GM12878 (cell line): ENCODE measurements at places on chromosomes 2 and 18. TPM values are rescaled to one million over a fixed set of nuclear protein-coding genes. Genes with fewer than 3 reads are reported as not detected.

Gene TSPYL6
- not detected in 2 replicates for total RNA-seq

DNA sequence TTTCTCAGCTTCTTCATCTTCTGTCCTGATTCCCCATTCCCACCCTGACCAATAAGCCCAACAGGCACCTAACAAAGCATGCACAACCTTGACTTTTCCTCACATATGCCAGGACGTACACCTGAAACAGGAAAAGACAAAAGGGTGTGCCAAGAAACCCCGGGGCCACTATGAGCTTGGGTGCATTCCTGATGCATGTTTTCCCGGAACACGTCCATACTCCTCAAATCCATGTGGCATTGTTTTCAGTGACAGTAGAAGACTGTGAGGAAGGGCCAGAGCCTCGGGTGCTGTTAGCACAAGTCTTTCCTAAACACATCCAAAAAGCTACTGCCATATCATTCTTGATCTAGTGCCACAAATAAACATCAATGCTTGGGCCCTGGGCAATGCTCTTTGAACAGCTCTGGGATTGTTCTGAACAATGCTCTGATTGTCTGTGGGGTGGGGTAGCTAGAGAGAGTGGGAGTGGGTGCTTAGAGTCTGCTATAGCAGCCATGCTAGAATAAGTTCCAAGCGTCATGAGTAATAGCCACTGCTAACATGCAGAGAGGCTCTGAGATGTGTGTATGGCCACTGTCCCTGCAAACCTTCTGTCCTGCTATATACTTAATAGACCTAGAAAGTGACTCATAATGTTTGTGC, 181.7 kb upstream of the CRIM1 start:
- no peak overlapping the region for H3K4me3 ChIP-seq
- H3K27ac ChIP-seq: no peak overlapping the region
- H3K4me1 ChIP-seq: no peaks in the 10 kb centered on the region
- H3K27me3 ChIP-seq: no peaks in the 10 kb centered on the region

GRCh38 chr18:54906331-54907185, 52.7 kb downstream of the CCDC68 start:
- no peak overlapping the region for H3K27ac ChIP-seq
- H3K27me3 ChIP-seq: no peaks in the 10 kb centered on the region
- no peaks in the 10 kb centered on the region for H3K4me1 ChIP-seq
- no peak for DNase-seq
- no peak overlapping the region for H3K4me3 ChIP-seq

Gene CNRIP1
- total RNA-seq: not detected in 2 replicates

Gene DNAH6
- total RNA-seq: 0.31 and 0.35 TPM in 2 replicates

Gene ANKRD29
- 1.4 and 1.7 TPM in 2 replicates for total RNA-seq

- no peaks in the 10 kb centered on the region for H3K36me3 ChIP-seq
- H3K27ac ChIP-seq: no peak overlapping the region
- DNase-seq: no peak
- H3K4me3 ChIP-seq: no peak overlapping the region
- no peaks in the 10 kb centered on the region; the same call in 1 of the 2 replicates for H3K4me1 ChIP-seq
- H3K27me3 ChIP-seq: no peaks in the 10 kb centered on the region
These were observed 36.2 kb downstream of the SPATS2L start for GRCh38 chr2:200342654-200343053.

- no peaks in the 10 kb centered on the region for H3K36me3 ChIP-seq
- H3K27ac ChIP-seq: no peak within 1 kb of the TSS
- H3K4me3 ChIP-seq: no peak within 1 kb of the TSS
- no peaks in the 10 kb centered on the region for H3K4me1 ChIP-seq
- H3K27me3 ChIP-seq: peaks cover 49% of the 10 kb centered on the region
These were observed at the start of gene SIX2 for GRCh38 chr2:45009303-45009927. Gene SIX2 (minus strand): TSS chr2:45009452. CDS start chr2:45009110, 342 bp downstream.

Gene CHRNG
- not detected in 2 replicates for total RNA-seq

GRCh38 chr2:220466251-220466691, 838.8 kb downstream of the SLC4A3 start:
- DNase-seq: no peak
- no peaks in the 10 kb centered on the region for H3K36me3 ChIP-seq
- H3K27ac ChIP-seq: no peak overlapping the region
- no peak overlapping the region for H3K4me3 ChIP-seq

DNA sequence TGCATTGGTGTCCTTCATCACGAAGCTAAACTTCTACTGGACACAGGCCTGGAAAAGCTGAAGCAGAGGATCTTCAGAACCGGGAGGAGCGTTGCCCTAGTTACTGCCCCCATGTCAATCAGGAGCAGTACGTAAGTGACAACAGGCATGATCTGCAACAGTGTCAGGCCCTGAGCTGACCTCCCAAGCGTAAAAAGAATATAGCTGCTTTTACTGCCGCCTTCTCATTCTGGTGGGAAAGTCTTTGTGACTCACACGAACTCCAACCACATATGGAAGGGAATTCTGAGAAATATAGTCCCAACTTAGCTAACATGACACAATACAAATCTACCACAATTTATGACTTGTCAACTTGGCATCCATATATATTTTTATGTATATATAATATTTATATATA, 1007.7 kb upstream of the CDH2 start:
- DNase-seq: no peak
- no peak overlapping the region for H3K27ac ChIP-seq
- no peaks in the 10 kb centered on the region for H3K36me3 ChIP-seq
- no peaks in the 10 kb centered on the region for H3K4me1 ChIP-seq

DNA sequence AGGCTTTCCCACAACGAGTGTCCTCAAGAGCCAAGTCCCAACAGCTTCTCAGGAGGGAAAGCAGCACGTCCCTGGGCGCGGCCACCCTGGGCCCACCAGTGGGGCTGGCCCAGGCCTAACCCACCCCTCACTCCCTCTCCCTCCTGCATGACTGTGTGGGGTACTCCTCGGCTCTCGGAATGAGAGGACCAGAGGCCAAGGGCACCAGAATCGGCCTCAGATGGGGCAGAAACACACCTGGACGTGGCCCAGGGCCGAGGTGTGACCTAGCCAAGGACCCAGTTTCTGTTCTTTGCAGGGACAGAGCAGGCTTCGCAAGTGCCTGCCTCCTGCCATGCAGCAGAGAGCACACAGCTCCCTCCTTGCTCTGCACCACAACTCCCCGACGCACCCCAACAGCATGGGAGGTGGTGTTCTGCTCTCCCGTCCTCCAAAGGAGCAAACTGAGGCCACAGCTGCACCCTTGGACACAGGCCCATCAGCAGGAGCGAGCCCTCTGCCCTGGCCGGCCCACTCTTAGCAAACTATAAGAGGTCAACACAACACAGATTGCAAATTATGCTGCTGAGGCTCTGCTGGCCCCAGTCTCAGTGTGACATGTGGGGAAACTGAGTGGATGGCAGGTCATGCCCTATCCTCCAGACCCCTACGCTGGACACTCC, 19.7 kb downstream of the HS6ST1 start:
- no peaks in the 10 kb centered on the region for H3K27me3 ChIP-seq
- no peaks in the 10 kb centered on the region for H3K4me1 ChIP-seq
- no peak overlapping the region for H3K27ac ChIP-seq
- H3K4me3 ChIP-seq: no peak overlapping the region
- H3K36me3 ChIP-seq: no peaks in the 10 kb centered on the region
- no peak for DNase-seq

Gene MORN2
- total RNA-seq: 2.3 and 3.5 TPM in 2 replicates

DNA sequence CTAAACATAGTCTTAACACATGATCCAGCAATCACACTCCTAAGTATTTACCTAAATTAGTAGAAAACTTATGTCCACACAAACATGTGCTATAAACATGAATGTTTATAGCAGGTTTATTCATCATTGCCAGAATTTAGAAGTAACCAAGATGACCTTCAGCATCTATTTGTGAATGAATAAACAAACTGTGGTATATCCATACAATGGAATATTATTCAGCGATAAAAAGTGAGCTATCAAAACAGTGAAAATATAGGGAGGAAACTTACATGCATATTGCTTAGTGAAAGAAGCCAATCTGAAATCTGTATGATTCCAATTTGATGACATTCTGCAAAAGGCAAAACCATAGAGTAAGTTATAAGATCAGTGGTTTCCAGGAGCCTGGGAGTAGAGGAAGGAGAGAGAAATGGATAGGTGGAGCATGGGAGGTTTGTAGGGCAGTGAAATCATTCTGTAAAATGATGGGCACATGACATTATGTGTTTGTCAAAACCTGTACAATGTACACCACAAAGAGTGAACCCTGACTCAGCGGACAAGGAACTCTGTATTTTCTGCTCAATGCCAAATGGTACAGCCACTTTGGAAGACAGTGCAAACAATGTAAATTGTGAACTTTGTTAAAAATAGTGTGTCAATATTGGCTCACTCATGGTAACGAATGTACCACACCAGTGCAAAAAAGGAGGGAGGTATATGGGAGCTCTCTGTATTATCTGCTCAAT, 61.9 kb upstream of the IGFBP2 start:
- H3K27ac ChIP-seq: no peak overlapping the region
- H3K36me3 ChIP-seq: no peaks in the 10 kb centered on the region
- H3K4me1 ChIP-seq: no peaks in the 10 kb centered on the region
- H3K4me3 ChIP-seq: no peak overlapping the region
- no peaks in the 10 kb centered on the region; the same call in 1 of the 2 replicates for H3K27me3 ChIP-seq
- no peak for DNase-seq

Gene TMEM247
- not detected in 2 replicates for total RNA-seq

Gene PPP1R1C
- not detected in 2 replicates for total RNA-seq

Gene TTR
- 0.93 and 1.2 TPM in 2 replicates for total RNA-seq

DNA sequence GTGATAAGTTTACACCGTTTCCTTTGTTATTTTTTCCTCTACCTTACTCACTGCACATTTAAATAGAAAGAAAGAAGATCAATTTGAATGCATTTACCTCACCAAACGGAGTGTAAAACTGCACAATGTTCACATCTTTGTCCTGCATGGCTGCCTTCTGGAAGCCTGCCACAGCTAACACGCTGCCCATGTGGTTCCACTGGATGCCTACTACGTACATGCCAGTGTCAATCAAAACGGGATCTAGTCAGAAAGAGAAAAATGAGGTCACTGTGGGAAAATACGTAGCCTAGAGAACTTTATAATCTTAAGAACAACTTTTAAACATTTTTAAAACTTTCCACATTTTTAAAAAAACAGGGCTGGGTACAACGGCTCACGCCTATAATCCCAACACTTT, 16.4 kb downstream of the WDR35 start:
- H3K27ac ChIP-seq: no peak overlapping the region
- H3K36me3 ChIP-seq: no peaks in the 10 kb centered on the region; the same call in 1 of the 2 replicates
- H3K27me3 ChIP-seq: no peaks in the 10 kb centered on the region
- DNase-seq: no peak
- H3K4me3 ChIP-seq: no peak overlapping the region

Gene UGT1A4
- 0.21 TPM in 1 of 2 replicates, not detected in the other for total RNA-seq

Gene MARCHF4
- total RNA-seq: not detected in 2 replicates

Gene NTSR2
- total RNA-seq: not detected in 2 replicates

GRCh38 chr2:238761868-238762267, 86.0 kb upstream of the TWIST2 start:
- H3K36me3 ChIP-seq: no peaks in the 10 kb centered on the region
- no peak overlapping the region for H3K27ac ChIP-seq
- no peaks in the 10 kb centered on the region for H3K4me1 ChIP-seq
- no peak overlapping the region for H3K4me3 ChIP-seq
- H3K27me3 ChIP-seq: no peaks in the 10 kb centered on the region

- DNase-seq: no peak
- H3K4me1 ChIP-seq: peaks cover 2% of the 10 kb centered on the region
- no peak overlapping the region for H3K27ac ChIP-seq
These were observed 90.2 kb downstream of the BCL11A start for GRCh38 chr2:60463249-60463648.

- H3K27ac ChIP-seq: no peak overlapping the region
- no peaks in the 10 kb centered on the region for H3K4me1 ChIP-seq
- H3K27me3 ChIP-seq: no peaks in the 10 kb centered on the region
- no peak for DNase-seq
- H3K36me3 ChIP-seq: no peaks in the 10 kb centered on the region
These were observed 40.6 kb upstream of the EPAS1 start for GRCh38 chr2:46256563-46257142.

DNA sequence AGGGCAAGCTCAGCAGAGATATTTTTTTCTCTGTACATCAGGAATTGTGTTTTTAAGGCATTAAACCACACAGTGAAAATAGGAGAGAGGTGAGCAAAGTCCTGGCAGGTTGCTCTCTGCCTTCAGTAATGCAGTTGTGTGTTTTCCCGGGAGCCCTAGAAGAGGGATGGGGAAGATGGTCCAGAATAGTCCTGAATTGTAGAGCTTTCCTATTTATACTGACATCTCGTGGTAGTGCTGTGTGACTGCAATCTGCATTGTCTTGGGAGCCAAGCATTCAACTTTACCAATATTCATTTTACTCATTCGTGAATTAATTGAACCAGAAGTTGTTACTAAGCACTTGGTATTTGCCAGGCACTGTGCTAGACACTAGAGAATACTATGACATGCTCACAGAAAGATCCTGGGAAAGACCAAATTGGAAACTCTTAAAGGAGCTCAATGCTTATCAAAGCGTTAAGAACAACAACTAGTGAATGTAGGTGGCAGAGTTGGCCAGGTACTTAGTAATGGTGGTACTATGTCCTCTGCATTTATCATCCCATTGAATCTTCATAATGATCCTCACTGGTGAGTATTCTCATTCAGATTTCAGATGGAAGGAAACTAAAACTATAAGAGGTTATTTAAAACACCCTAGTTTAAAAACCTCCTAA, 214.6 kb downstream of the TRIB2 start:
- no peak for DNase-seq
- H3K27me3 ChIP-seq: no peaks in the 10 kb centered on the region; the same call in 1 of the 2 replicates

Gene PLB1
- 0.21 and 0.36 TPM in 2 replicates for total RNA-seq

- H3K4me1 ChIP-seq: no peaks in the 10 kb centered on the region
- no peak for DNase-seq
- H3K4me3 ChIP-seq: no peak overlapping the region
- H3K36me3 ChIP-seq: no peaks in the 10 kb centered on the region
- peaks cover 2% of the 10 kb centered on the region; the same call in 1 of the 2 replicates for H3K27me3 ChIP-seq
These were observed 87.8 kb downstream of the LYPD1 start for GRCh38 chr2:132581991-132582738.

GRCh38 chr2:25817630-25818029, 60.7 kb downstream of the ASXL2 start:
- peak overlapping the region; percentile 44; the same call in 1 of the 2 replicates for H3K27ac ChIP-seq
- H3K4me3 ChIP-seq: 0 out of 2 replicates have a peak overlapping the region, but pooled peaks have one; percentile 22
- H3K27me3 ChIP-seq: no peaks in the 10 kb centered on the region
- peaks cover 12% of the 10 kb centered on the region for H3K4me1 ChIP-seq
- DNase-seq: peak; percentile 38

GRCh38 chr2:112024231-112024630, 30.8 kb upstream of the TMEM87B start:
- no peaks in the 10 kb centered on the region for H3K27me3 ChIP-seq
- DNase-seq: no peak
- H3K27ac ChIP-seq: no peak overlapping the region

DNA sequence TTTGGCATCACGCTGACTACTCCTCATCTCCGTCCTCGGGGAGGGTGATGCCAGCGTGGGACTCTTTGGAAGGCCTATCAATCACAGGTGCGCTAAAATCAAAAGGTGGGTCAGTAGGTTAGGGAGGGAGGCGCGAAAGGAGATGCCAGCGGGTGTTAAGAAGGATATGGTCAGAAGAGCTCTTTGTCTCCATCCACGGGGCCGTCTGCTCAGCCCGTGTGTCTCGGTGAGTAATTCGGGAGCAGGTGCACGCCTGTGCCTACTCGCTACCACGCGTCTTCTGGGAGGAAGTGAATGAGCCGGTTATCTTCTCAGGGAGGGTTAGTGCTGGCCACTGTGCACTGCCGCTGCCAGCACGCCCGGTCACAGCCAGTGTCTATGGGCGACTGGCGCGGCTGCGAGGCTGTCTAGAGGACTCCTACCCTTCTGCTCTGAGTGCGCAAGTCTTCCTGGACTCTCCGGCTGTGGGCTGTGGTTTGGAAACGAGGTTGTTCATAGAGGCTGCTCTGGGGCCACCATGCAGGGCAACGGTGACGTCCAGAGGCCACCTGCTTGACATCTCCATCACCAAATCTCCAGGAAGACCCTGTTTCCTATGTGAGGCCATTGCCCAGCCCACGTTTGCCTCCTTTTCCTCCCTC, 153.4 kb downstream of the MBP start:
- H3K4me1 ChIP-seq: peaks cover 21% of the 10 kb centered on the region
- H3K27ac ChIP-seq: no peak overlapping the region
- H3K4me3 ChIP-seq: no peak overlapping the region
- no peaks in the 10 kb centered on the region for H3K36me3 ChIP-seq
